Activated effector memory CD4-positive, alpha-beta T cell treated with anti-CD3 and anti-CD28 coated beads, Interleukin-2, amount 50 U/mL, for 16 hours (primary cell): ENCODE measurements at places on chromosomes 5 and 9.

GRCh38 chr5:139050432-139050831, 147.7 kb downstream of the SIL1 start:
- DNase-seq, result no peak

- no peak for DNase-seq
Measured at GRCh38 chr5:78912085-78912771, 72.9 kb downstream of the ARSB start.

DNA sequence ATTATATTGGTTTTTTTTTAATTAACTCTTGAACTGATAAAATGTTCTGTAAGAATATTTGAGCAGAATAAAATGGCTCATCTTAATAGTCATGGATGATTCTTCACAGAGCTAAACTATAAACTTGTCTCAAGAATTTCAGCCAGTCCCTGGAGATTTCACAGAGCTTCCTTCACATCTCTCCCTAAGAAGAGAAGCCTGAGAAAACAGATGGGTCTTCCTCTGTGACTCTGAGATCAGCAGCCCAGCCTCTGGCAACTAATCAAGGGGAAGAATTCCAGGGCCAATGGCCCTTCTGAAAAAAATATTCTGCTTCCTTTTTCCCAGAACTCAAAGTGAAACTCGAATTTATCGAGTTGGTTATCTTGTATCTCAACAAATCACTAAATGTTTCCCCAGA, 122.2 kb upstream of the ITGA1 start:
- DNase-seq, result no peak

GRCh38 chr5:5252106-5252505, 112.0 kb downstream of the ADAMTS16 start:
- no peak for DNase-seq

- DNase-seq, result no peak
Measured at GRCh38 chr9:16485575-16486321, 384.7 kb downstream of the BNC2 start.

GRCh38 chr9:13786131-13786530, 506.6 kb upstream of the MPDZ start:
- DNase-seq, result no peak

- DNase-seq, result no peak
Measured at GRCh38 chr9:83554278-83554677, 16.1 kb upstream of the FRMD3 start.

DNA sequence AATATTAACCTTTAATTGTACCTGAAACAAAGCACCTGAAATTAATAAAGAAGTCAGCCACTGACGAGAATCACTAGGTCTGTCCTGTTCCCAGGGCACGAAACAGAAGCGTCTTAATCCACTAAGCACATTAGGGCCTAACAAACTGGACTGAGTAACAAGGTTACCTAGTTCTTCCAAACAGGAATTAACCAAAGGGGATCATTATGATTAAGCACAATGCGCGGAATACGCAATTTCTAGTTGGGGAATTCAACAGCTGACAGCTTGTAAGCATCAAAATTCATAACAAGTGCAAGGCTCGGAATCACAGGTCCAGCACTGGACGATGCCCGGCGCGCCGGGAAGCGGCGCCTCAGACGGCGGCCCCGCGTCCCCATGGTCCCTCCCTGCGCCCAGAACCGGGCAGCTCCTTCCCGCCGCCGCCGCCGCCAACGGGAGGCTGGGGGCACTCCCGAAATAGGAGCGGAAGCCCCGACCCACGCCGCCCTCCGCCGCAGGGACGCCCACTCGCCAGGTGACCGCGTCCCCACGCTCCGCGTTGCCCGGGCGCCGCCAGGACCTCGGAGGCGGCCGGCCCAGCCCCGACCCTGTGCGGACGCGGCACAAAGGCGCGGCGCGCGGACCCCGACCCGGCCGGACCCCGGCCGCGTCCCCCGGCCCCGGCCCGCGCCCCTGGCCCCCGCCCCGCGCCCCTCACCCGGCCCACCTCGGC, 898 bp downstream of the CAMSAP1 start:
- peak; percentile 74 for DNase-seq
